CD4-positive, alpha-beta T cell treated with Interleukin-6 for 4 hours (primary cell): ENCODE measurements at places on chromosomes 16 and 17.
A peak's percentile ranks its signal among the peaks of the same experiment; 100 is the strongest.

- DNase-seq = no peak
Observed at GRCh38 chr16:83701494-83701893, 106.3 kb upstream of the HSBP1 start.

GRCh38 chr17:8226536-8227237 is 16.3 kb upstream of the AURKB start:
- DNase-seq = no peak

- no peak for DNase-seq
Observed at GRCh38 chr16:67170949-67171649, 761 bp downstream of the NOL3 start.

GRCh38 chr16:83301971-83302370 is 505.8 kb upstream of the HSBP1 start:
- no peak for DNase-seq

DNA sequence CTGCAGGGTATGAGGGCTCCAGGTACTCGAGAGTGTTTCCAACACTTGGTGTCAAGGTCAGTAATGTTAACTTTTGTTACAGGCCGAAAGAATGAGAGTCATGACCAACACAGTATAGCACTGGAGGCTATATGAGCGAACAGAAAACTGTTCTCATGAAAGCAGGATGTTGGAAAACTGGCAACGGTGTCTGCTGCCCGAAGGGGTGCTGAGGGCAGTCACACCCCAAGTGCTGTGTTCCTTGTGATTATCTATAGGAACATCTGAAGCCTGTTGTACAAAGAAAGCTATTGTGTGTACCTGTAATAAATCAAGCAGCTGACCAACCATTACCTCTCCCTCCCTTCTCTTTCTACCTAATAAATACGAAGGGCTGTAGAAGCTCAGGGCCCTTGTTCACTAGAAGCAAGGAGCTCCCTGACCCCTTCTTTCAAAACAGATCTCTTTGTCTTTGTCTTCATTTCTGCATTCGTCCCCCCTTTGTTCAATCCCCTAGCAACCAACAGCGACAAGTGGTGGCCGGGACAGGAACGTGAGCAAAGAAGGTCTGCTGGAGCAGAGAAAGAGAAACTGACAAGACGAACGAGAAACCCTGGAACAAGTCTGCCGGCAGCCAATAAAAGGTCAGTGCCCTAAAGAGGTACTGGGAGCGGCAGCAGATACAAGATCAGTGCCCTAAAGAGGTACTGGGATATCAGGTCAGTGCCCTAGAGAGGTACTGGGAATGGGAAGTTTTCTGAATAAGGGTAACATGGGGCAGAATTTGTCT is 7.6 kb downstream of the CD300LD start:
- DNase-seq = no peak

DNA sequence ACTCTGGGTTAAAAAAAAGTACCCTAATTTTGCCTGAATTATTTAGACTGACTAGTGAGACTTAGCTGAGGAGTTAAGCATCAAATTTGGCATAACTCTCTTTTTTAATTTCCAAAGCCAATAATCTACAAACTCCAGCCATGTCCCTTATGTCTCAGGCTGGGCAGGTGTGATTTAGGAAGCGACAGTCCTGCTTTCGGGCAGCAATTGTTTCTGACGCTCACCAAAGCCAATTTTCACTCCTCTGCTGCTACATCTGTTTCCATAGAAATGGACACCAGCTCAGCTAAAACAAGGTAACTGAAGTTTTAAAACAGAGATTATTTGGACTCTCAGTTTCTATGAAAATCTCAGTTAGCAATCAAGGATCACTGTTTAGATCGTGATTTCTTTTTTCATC is 338.7 kb downstream of the ABCC12 start:
- no peak for DNase-seq

DNA sequence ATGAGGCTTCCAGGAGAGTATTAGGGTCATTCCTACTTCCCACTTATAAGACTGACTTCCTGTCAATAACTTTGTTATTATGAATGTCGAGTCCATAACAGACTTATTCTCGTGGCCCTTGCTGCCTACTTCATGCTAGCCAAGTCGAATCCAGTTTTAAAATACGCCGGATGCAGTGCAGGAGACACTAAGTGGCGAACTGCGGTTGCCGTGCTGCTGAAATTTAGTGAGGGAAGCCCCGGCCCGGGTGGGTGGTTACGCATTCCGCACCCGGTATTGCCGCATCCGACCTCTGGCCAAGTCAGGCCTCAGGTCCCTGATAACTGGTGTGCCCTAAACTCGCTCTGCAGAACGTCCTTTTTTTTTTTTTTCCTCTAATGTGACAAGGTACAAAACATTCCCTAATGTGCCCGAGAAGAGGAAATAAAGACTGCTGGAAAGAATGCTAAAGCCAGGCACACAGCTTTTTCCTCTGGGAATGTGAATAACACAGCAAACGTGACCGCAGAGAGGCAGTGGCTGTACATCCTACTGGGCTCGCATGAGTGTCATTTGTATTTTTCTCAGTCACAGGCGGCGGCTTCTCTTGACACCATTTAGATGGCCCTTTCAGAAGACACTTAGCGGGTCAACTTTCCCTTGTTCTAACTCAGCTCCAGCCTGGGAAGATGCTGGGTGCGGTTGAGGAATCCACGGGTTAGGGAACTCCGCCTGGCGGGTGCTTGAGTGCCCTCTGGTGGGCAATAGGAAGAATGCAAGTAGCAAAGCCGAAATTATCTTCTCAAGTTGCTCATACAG is 7.1 kb upstream of the AKTIP start:
- peak; percentile 60 for DNase-seq

- DNase-seq = no peak
Observed at GRCh38 chr17:60622961-60623360, 23.0 kb downstream of the PPM1D start.

- no peak for DNase-seq
Observed at GRCh38 chr16:54934481-54935265, 4.0 kb downstream of the IRX5 start.

DNA sequence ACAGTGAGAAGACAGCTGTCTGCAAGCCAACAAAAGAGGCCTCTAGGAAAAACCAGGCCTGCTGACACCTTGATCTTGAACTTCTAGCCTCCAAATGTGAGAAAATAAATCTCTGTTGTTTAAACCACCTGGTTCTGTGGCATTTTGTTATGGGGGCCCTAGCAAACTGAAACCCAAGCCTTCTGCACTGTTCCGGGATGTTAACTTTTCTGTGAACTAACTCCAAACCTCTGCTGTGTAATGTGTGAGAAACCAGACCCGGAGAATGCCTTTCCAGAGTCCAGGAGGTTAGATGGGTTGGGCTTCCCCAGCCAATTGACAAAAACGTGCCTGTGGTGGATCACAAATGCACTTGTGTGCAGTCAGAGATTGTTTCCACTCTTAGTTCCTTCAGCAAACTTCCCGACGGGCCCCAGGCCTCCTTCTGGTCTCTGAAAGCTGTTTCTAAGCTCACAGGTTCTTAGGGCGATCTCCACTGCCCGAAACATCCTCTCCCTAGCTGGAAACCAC is 13.6 kb upstream of the GGA2 start:
- no peak for DNase-seq

- DNase-seq = no peak
Observed at GRCh38 chr16:30876867-30877266, 17.0 kb downstream of the BCL7C start.

GRCh38 chr16:1435921-1436697 is 5.2 kb downstream of the PERCC1 start:
- no peak for DNase-seq

GRCh38 chr17:384622-385177 is 32.1 kb upstream of the RPH3AL start:
- no peak for DNase-seq

DNA sequence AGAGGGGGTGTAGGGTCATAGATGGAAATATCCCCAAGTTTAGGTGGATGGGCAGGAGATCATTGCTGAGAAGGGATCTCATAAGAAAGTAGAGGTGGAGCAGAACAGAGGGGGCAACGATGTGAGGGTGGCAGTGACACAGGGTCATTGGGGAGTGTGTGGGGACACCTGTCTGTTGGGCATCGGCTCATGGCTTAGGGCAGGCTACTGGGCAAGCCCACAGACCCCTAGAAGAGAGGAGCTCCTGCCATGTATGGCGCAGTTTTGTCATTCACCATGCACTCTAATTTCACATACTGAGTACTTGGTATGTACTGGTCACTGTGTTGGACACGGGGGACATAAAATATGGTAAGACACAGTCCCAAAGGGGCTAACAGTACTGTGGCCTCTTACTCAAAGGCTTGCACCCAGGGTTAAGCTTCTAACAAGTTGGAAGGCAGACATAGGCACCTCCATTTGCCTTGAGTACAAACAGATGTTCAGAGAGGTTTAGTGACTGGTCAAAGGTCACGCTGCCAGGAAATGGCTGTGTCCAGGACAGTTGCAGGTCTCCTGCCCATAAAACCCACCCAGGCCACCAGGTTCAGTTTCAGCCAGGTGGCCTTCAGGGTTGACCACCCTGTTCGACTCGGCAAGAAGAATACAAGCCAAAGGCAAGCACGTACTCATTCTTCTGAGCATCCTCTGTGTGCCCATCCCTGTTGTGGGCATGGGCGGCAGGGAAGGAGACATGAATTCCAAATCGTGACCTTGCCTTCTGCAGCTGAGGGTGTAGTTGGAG is 580.2 kb downstream of the KCNJ18 start:
- no peak for DNase-seq

GRCh38 chr17:30344283-30345088 is 10.6 kb upstream of the TMIGD1 start:
- DNase-seq = no peak

DNA sequence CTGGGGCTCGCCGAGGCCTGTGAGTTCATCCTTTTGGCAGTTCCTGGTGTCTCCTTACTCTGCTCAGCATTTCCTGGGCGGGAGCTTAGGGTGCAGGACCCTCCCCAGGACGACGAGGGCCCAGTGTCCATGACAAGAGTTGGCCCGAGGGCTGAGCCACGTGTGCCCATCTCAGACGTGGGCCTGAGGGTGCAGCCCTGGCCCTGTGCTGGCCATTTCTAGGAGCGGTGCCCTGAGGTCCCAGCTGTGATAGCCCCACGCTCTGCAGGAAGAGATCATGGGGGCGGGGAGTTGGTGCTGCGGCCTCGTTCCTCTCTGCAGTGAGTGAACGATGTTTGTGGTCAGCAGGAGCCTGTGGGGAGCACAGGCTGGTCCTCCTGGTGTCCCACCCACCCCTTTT is 6.0 kb upstream of the MC1R start:
- DNase-seq = no peak

- DNase-seq = no peak
Observed at GRCh38 chr16:3470723-3471122, 24.6 kb downstream of the C16orf90 start.

- no peak for DNase-seq
Observed at GRCh38 chr17:50218771-50219315, 17.4 kb upstream of the COL1A1 start.

DNA sequence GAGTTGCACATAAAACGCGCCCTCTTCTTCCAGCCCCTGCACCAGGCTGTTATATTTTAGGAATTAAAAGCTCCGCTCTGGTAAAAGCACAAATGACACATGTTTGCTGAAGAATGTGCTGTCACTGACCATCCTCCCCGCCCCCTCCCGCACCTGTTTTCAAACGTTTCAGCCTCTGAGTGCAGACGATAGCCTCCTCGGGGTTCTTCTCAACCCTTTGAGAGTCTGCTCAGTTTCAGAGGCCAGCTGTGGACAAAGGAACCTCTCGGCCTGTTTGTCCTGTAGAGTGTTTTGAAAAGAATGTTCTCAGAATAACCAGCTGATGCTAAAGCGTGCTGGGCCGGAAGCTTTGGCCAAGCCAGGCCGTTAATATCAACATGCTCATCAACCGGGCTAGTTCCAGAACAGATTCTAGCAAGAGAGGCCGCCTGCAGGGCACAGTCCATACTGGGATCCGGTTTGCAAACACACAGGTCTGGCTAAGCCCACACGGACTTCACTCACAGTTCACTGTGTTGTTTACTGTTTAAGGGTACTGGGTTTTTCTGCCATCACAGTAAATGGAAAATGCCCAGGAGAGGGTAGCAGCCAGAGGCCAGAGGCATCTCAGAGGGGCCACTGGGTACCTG is 6.4 kb upstream of the CACNG4 start:
- DNase-seq = no peak

DNA sequence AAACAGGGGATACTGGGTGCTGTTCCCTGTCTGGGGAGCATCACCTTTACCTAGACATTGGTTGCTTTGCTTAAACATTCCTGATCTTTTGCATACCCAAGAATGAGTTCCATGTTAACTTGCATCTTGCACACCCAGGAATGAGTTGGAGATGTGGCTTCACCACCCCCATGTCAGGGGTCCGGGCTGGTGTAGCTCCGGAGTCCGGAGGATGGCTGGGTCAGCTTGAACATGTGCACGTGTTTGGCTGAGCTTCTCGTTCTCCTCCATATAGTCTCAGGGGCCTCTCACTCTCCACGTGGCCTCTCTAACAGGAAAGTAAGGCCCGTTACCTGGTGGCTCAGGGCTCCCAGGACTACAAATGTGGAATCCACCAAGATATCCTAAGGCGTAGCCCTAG is 18.2 kb upstream of the AMZ2 start:
- DNase-seq = no peak

- no peak for DNase-seq
Observed at GRCh38 chr17:45948498-45948880, 50.6 kb upstream of the STH start.

DNA sequence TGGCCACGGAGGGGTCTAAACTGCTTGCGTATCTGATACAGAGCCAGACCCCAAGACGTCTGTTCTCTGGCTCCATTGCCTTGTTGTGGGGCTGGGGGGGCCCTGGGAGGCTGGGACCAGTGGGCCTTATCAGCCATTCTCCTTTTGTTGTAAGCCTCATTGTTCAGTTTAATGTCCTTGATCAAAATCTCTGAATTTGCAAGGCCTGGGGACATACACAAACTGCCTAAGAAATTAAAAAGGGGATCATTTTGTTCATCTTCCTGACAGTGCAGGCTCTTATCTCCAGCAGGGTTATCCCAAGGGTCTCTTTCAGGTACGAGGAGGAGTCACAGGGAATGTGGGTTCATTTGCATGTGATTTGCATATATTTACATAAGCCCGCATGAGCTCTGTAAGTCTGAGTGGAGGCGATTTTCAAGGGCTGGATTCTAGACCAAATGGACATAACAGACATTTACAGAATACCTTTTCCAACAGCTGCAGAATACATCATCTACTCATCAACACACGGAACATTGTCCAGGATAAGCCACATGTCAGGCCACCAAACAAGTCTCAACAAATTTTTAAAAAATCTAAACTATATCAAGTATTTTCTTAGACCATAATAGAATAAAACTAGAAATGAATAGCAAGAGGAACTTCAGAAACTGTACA is 269.8 kb downstream of the RBFOX1 start:
- DNase-seq = no peak

GRCh38 chr17:68777243-68777855 is 176.2 kb upstream of the FAM20A start:
- peak; percentile 19 for DNase-seq

- DNase-seq = no peak
Observed at GRCh38 chr17:8736796-8737195, 7.8 kb downstream of the CCDC42 start.

GRCh38 chr16:70267516-70267915 is 15.8 kb upstream of the EXOSC6 start:
- peak; percentile 45 for DNase-seq

- DNase-seq = no peak
Observed at GRCh38 chr16:58157951-58158540, 28.9 kb upstream of the CFAP20 start.
